Naive B cell (primary cell): ENCODE measurements at places on chromosomes 7 and 10. TPM values are rescaled to one million over a fixed set of nuclear protein-coding genes. Genes with fewer than 3 reads are reported as not detected.
A peak's percentile ranks its signal among the peaks of the same experiment; 100 is the strongest.

DNA sequence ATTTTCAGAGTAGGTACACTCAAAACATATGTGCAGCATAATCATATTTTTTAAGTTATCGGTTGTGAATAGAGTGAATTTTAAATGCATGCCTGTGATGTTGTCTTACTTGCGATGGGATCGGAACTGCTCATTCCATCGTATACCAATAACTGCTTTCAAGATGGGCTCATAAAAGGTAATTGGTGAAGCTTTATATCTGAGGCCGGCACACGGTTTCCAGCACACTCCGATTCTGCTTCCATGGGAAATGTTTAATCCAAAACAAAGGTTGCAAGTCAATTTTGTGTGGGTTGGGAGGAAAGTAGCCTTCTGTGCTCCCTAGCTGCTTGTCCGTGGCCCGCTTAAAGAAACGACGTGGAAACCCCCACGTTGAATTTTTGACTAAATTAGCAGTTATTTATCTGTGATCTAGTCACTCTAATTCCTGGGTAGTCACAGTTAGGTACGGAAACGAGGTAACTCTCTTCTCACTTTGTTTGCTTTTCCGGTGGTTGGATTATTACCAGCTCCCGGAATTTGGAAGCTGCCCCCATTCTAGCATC lies 10.1 kb upstream of the CELF2 start:
- no peaks in the 10 kb centered on the region for H3K36me3 ChIP-seq
- H3K4me3 ChIP-seq = no peak overlapping the region
- H3K4me1 ChIP-seq = no peaks in the 10 kb centered on the region
- no peak overlapping the region for H3K27ac ChIP-seq
- peaks cover 56% of the 10 kb centered on the region for H3K27me3 ChIP-seq
- no peak for DNase-seq

LOXL4 gene
- 2.1 TPM for polyA plus RNA-seq

GRCh38 chr10:126027692-126028091 lies 131.3 kb downstream of the FANK1 start:
- no peak for DNase-seq
- H3K4me1 ChIP-seq = no peaks in the 10 kb centered on the region
- no peak overlapping the region for H3K4me3 ChIP-seq
- H3K27me3 ChIP-seq = no peaks in the 10 kb centered on the region

DNA sequence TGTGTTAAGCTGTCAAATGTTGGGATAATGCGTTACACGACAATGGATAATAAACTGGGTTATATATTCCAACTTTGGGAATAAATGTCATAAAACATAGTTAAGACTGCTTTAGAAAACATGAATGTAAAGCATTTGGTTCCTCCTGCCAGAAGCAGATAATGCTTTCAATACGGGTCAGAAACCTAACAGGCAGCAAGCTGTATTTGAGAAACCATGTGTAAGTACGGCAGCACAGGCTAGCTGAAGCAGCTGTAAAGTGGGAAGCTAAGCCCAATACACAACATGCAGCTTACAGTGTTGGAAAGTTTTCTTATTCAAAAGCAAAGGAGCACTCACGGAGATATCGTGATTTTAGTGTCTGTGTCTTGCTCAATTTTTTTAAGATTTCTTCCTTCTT lies 46.5 kb downstream of the MALSU1 start:
- peak overlapping the region; percentile 82 for H3K4me3 ChIP-seq
- H3K27ac ChIP-seq = peak overlapping the region; percentile 97
- no peaks in the 10 kb centered on the region for H3K36me3 ChIP-seq
- no peaks in the 10 kb centered on the region for H3K27me3 ChIP-seq
- no peak for DNase-seq
- peaks cover 26% of the 10 kb centered on the region for H3K4me1 ChIP-seq

CCL24 gene
- polyA plus RNA-seq = not detected

DNA sequence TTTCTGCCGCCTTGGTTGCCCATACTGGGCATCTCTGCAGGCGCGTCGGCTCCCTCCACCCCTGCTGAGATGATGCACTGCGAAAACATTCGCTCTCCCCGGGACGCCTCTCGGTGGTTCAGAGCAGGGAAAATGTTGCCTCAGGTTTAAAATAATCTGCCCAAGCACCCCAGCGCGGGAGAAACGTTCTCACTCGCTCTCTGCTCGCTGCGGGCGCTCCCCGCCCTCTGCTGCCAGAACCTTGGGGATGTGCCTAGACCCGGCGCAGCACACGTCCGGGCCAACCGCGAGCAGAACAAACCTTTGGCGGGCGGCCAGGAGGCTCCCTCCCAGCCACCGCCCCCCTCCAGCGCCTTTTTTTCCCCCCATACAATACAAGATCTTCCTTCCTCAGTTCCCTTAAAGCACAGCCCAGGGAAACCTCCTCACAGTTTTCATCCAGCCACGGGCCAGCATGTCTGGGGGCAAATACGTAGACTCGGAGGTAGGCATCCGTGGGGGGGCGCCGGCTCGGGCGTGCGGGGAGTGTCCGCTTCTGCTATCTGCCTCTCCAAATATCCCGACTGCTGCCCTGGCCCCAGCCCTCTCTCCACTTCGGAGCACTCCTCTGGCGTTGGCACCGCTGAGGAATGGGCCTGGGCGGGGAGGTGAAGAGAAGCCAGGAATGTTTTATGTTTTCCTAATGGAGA lies at the start of gene CAV1:
TSS of gene CAV1 (plus strand) at position 428 of the 689 bp plus-strand sequence. CDS start at position 455, 27 bp downstream.
- peak within 1 kb of the TSS; percentile 71 for H3K27ac ChIP-seq
- H3K27me3 ChIP-seq = peaks cover 42% of the 10 kb centered on the region
- peak; percentile 50 for DNase-seq
- H3K4me1 ChIP-seq = peaks cover 29% of the 10 kb centered on the region
- H3K36me3 ChIP-seq = no peaks in the 10 kb centered on the region

- no peak overlapping the region for H3K4me3 ChIP-seq
- peaks cover 12% of the 10 kb centered on the region for H3K36me3 ChIP-seq
- H3K4me1 ChIP-seq = peaks cover 29% of the 10 kb centered on the region
- no peaks in the 10 kb centered on the region for H3K27me3 ChIP-seq
Observed at GRCh38 chr7:123548406-123548805, 9.2 kb downstream of the NDUFA5 start.

GRCh38 chr7:3042861-3043489 lies 692 bp downstream of the CARD11 start:
- peak; percentile 78 for DNase-seq
- H3K36me3 ChIP-seq = peaks cover 8% of the 10 kb centered on the region
- no peaks in the 10 kb centered on the region for H3K27me3 ChIP-seq
- H3K4me3 ChIP-seq = peak overlapping the region; percentile 94
- peaks cover 63% of the 10 kb centered on the region for H3K4me1 ChIP-seq

GRCh38 chr10:10313149-10313835 lies 704.4 kb upstream of the CELF2 start:
- no peak overlapping the region for H3K4me3 ChIP-seq
- DNase-seq = no peak
- H3K27ac ChIP-seq = no peak overlapping the region
- no peaks in the 10 kb centered on the region for H3K27me3 ChIP-seq
- H3K36me3 ChIP-seq = no peaks in the 10 kb centered on the region
- no peaks in the 10 kb centered on the region for H3K4me1 ChIP-seq

DNA sequence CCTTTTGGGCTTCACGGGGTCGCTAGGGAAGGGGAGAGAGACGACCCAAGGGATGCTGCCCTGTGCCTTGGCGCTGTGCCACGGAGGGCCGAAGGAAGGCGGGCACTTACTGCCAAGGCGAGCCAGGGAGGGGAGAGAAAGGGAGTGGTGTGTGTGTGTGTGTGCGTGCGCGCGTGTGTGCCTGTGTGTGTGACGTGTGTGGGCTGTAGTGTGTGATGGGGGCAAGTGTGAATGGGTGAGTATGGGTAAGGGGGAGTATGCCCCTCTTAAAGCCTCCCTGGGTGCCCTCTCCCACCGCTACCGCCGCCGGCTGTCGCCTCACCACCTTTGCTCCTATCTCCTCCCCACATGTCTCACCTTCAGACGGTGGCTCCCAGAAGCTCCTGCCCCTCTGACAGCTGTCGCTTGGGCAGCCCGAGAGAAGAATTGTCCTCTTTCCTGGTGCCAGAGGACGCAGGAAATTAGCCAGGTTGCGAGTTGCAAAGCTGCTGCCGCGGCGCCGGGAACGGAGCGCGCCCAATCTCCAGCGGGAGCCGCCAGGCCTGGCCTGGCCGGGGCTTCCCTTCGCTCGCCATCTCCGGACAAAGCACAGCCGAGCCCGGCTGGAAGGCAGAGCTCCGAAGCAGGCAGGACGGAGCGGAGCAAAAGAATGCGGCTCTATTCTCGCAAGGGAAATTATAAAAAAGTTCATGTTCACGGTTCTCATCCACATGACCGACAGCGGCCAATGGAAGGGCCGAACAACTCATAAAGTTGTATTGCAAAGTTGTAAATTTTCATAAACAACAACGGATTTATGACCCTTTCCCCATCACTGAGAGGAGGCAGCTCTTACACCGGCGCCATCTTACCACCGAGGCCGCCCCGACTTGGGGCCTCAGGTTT lies at the start of gene HOXA3:
TSS of gene HOXA3 (minus strand) at position 653 of the 885 bp plus-strand sequence. CDS start 41,943 bp downstream, outside the sequence.
- H3K27me3 ChIP-seq = peaks cover 61% of the 10 kb centered on the region
- DNase-seq = no peak
- H3K4me1 ChIP-seq = peaks cover 34% of the 10 kb centered on the region
- no peaks in the 10 kb centered on the region for H3K36me3 ChIP-seq

- H3K36me3 ChIP-seq = peaks cover 16% of the 10 kb centered on the region
- no peaks in the 10 kb centered on the region for H3K27me3 ChIP-seq
- H3K4me3 ChIP-seq = peak overlapping the region; percentile 100
- H3K4me1 ChIP-seq = peaks cover 32% of the 10 kb centered on the region
- no peak for DNase-seq
Observed at GRCh38 chr7:73308074-73308664, 457 bp downstream of the NSUN5 start.

DNA sequence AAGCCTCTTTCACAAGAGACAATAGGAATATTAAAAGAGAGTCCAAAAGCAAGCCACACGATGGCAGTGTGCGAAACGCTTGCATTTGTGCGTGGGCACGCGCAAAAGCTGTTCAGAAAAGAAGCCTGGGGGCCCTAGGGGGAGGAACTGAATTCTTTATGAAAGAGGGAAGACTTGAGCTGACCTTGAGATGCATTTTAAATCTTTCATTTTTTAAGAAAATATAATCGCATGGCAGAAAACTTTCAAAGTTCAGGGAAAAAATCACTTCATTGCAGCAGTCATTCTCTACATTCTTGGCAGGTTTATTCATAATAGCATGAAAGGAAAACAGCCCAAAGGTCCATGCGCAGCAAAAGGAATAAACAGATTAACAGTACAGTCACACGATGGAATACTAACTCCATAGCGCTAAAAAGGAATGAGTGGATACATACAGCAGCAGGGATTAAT lies 206.5 kb upstream of the PRKCQ start:
- peaks cover 31% of the 10 kb centered on the region for H3K27me3 ChIP-seq
- no peak overlapping the region for H3K27ac ChIP-seq
- DNase-seq = no peak
- no peak overlapping the region for H3K4me3 ChIP-seq
- peaks cover 10% of the 10 kb centered on the region for H3K4me1 ChIP-seq
- H3K36me3 ChIP-seq = no peaks in the 10 kb centered on the region

DNA sequence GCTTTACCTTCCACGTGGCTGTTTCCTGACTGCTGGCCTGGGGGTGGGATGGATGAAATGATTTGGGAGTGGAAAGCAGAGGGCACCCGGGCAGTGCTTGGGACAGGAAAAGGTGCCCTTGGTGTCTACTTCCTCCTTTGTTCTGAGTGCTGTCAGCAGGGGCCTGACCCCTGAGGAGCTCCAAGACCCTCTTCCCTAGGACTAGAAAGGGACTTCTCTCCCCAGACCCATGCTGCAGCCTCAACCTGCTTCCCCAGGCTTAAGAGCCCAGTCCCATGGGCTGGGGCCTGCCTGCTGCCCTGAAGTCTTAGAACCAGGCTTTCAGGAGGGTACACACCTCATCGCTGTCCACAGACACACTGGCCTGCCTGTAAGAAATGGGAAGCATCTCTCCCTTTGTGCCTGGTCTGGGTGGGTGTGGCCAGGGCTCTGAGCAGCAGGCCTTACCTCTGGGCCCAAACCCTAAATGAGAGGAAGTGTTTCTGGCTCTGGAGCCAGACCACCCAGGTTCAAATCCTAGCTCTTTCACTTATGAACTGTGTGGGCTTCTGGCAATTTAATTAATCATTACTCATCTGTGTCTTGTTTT lies 12.9 kb downstream of the CDH23 start:
- H3K27me3 ChIP-seq = peaks cover 23% of the 10 kb centered on the region
- DNase-seq = no peak
- peaks cover 11% of the 10 kb centered on the region for H3K36me3 ChIP-seq
- H3K27ac ChIP-seq = no peak overlapping the region

SPAM1 gene
- polyA plus RNA-seq = not detected
